Caki2 (cell line): ENCODE measurements at places on chromosomes 16 and 17. TPM values are rescaled to one million over a fixed set of nuclear protein-coding genes. Genes with fewer than 3 reads are reported as not detected.

- no peak for DNase-seq
These were observed 6.5 kb downstream of the P2RX5 start for GRCh38 chr17:3689262-3690093.

DNA sequence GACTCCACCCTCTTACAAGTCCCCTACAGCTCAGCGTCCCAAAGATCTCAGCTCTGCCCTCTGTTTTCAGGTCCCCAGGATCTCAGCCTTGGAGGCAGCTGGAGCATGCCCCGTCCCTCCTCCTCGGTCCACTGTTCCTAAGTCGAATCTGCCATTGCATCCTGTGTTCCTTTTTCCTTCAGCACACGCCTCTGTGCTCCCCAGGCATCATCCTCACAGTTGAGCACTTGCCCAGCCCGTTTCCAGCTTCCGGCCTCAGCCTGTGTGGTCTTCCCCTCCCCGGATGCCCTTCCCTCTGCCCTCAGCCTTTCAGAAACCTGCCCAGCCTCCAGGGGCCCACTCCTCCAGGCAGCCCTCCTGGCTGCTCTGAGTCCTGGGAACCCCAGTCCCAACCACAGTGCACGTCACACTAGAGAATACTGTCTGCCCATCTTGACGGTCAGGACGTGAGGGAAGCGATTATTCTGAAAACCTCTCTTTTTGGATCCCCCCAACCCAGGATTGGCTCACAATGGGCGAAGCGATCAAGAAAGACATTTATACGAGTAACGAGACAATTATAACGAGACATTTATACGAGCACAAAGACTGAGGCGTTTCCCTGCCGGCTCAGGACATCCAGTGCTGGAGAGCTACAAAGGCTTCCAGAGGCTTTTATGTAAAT, 41.4 kb downstream of the RPH3AL start:
- no peak for DNase-seq

- no peak for DNase-seq
These were observed 261.8 kb upstream of the CACNG5 start for GRCh38 chr17:66573078-66573477.

DNA sequence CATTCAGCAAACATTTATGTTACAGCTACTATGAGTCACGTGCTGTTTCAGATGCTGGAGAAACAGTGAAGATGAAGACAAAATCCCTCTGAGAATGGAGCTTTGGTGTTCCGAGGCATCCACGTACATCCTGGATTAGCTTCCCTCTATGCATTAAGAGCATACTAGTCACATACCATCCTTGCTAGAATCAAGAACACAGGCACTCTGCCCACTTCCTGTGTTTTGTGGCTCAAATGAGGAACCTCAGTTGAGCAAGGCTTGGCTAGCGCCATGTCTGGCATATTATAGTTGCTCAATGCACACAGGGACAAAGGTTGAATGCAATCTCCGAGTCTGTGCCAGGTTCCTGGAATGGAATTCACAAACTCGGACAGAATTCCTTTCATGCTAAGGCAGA, 297.5 kb downstream of the XYLT1 start:
- no peak for DNase-seq

The SDR42E2 gene
- total RNA-seq: not detected in 2 replicates

- no peak for DNase-seq
These were observed 4.0 kb downstream of the SKA2 start for GRCh38 chr17:59151006-59151405.
